ENCODE measurements at places on chromosomes 11 and 22. TPM values are rescaled to one million over a fixed set of nuclear protein-coding genes. Genes with fewer than 3 reads are reported as not detected.

DNA sequence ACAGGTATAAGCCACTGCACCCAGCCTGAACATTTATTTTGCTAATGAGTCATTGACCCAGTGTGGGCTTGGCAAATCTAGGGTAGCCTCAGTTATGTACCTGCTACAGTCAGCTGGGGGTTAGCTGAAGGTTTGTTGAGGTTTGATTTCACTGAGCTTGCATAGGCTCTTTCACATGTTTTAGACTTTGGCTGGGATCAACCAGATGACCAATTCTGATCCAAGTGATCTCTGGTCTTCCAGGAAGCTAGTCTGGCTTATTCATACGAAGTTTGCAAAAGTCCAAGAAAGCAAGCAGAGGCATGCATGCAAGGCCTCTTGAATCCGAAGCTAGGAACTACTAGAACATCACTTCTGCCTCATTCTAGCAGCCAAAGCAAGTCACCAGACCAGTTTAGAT, 21.0 kb downstream of the SERPING1 start:
- no peak for ATAC-seq

PHLDA2 gene
- 1.9 TPM for total RNA-seq

- no peak for ATAC-seq
These were observed 71.7 kb downstream of the RAB38 start for GRCh38 chr11:88103337-88104206.

DNA sequence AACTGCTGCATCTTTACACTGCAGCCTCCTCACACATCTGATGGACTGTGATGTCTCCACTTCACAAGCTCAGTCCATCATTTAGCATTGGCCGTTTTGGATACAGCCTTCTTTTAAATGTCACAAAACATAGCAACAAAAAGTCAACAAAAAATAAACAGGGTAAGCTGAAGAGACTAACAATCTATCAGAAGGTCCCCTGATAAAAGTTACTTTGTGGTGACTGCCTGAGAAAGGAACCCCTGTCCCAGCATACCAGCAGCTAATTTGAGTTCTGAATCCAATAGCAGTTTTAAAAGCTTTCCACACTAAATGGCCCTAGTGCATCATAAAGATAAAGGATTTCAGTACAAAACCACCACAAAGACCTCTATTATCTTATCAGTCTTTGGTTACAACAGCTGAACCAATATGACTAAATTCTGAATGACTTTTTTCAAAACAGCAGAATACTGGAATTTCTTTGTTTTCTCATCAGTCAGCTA, 162.4 kb downstream of the SOX6 start:
- no peak for ATAC-seq

DNA sequence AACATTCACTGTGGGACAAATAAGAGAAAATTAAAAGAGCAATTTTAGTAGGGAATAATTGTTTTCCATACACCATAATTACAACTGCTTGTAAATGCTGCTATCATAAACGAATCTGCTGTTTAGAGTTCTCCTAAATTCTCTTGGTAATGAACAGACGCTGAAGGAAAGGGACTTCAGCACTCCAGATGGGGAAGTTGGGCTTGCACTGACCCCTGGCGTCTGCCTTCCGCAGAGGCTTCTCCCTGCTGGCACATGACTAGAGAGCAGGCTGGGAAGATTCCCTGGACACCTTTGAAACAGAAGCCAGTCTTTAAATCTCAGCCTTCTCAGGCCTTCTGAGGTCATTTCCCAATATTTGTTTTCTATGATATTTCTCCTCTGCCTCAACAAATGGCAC, 84.1 kb downstream of the NXPE2 start:
- no peak for ATAC-seq

OR52N4 gene
- total RNA-seq, result not detected

APOA4 gene
- total RNA-seq, result 0.19 TPM

DNA sequence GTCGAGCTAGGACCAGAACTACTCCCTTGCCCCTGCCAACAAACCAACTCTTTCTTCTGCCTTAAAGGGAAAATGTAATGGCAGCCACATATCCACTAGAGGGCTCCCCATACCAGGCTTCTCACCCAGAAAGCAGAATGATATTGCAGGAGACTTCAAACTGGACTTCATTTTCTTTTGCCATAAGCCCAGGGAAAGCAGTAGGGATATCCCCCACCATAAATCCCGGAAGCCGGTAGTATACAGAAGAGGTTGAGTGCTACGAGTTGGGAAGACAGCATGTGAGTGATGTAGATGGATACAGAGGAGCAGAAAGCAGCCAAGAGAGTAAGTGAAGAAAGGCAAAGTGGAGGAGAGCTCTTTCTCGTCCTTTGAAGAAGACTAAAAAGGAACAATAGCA, 12.1 kb downstream of the PLAAT5 start:
- peak; percentile 76 for ATAC-seq

BLID gene
- 1.2 TPM for total RNA-seq

OR52K2 gene
- total RNA-seq, result not detected
